CD4-positive, alpha-beta T cell treated with Interleukin-6 at 100 ng/mL for 8 hours (primary cell): ENCODE measurements at places on chromosomes 3 and 15.

GRCh38 chr3:24201301-24201700 is 256.2 kb downstream of the NR1D2 start:
- DNase-seq = no peak

GRCh38 chr3:66812136-66812535 is 186.0 kb upstream of the KBTBD8 start:
- DNase-seq = no peak

DNA sequence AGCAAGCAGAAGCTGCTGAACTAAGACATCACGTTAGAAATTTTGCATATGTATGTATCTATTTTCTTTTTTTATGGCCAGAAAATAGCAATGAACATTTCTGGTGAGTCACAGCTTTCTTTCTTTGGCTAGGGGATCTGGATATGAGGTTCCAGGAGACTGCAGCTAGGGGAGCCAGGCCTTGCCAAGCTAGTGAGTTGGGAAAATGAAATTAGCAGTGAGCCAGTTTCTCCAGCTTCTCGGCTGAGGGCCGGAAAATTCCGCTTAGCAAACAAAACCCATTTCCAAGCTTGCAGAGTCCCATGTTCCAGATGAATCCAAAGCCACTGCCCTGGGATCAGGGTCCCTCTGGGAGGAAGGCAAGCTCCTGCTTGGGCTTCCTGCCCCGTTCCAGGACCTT is 137.6 kb downstream of the SRGAP3 start:
- no peak for DNase-seq

DNA sequence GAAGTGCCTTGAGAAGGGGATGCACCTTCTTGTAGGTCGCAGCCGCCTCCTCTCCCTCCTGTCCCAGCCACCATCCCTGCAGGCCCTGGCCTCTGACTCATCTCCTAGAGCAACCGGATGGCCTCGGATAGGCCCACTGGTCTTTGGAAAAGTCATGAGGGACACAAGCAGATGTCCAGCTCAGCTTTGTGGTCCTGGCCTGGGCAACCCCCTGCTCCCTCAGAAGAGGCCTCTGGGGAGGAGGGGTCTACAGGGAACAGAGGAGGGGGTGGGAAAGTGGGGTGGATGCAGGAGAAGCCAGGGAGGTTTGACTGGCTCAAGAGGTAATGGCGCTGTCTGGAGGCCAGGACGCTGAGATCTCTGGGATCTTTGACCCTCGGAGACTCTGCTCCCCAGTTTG is 259.2 kb upstream of the TLE3 start:
- no peak for DNase-seq

DNA sequence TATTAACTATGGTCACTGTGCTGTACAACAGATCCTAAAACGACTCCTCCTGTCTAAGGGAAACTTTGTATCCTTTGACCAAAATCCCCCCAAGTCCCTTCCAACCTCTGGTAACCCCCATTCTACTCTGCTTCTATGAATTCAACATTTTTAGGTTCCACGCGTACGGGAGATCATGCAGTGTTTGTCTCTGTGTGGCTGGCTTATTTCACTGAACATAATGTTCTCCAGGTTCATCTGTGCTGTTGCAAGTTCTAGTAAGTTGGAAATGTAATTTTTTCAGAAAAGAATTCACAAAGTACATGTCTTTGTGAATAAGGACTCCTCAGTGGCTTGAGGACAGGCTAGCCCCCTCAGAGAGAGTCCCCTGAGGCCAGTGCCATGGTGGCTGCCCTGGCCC is 66.1 kb downstream of the ATP10A start:
- no peak for DNase-seq

GRCh38 chr15:62649793-62650420 is 392.6 kb upstream of the TPM1 start:
- DNase-seq = no peak

DNA sequence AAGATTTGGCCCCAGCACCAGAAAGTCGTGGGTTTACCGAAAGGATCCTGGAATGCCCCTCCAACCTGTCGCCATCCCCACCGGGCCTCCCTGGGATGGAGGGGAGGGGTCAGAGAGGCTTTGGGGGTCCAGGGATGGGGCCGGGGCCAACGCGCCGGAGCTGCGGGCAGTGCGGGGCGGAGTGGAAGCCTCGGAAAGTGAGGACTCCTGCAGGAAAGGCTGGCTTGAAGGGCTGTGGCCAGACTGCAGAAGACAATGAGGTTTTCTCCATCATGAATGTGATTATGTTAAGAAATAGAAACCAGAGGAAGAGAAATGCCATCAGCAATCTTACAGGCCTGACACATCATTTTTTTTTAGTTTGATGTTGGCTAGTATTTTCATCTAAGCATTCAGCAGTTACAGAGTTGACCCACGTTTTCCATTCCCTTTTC is 738 bp downstream of the YEATS2 start:
- DNase-seq = peak; percentile 5

DNA sequence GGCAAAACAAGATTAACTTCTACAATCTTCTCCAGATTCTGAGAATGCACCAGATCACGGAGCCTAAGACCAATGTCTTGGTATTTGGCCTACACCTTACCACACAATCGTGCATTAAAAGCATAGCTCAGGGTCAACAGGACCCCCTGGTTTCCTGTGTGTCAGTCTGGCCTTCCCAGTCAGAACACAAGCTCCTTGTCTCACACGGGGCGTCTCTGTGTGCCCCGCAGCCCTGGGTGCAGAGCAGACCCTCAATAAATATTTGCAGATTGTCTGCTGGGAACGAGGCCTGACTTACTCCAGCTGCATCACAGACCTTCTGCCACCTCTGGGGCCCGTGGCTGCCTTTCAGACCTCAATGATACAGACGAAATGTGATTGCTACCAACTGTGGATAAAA is 82.5 kb upstream of the CTNNB1 start:
- DNase-seq = no peak

- no peak for DNase-seq
Observed at GRCh38 chr3:196517919-196518318, 2.8 kb upstream of the SMCO1 start.

GRCh38 chr15:77347197-77347596 is 72.7 kb downstream of the PEAK1 start:
- no peak for DNase-seq

DNA sequence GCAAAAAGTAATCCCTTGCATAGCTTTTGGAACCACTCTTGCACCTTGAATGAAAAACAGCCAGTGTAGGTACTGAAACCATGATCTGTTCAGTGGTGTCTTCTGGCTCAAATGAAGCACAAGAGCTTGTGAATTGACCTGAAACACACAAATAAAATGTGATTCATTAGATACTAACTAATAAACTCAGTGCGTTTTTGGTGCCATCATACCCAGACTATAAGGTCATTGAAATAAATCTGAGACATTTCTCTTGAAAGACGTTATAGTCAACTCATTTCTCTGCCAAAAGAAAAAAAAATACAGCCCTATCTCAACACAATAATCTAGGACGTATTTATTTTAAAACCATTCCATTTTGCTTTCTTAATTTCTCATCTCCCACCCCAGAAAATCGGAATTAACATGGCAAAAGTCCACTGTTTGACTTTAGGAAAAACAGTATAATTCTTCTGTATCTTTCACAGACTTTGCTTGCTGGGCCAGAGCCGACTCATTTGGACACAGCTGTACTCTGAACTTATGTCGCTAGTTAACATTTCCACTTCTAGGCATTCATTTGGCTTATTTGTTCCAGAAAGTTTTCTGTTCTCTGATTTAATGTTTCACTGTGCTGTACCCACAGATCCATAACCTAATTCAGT is 284.9 kb upstream of the TBL1XR1 start:
- no peak for DNase-seq

DNA sequence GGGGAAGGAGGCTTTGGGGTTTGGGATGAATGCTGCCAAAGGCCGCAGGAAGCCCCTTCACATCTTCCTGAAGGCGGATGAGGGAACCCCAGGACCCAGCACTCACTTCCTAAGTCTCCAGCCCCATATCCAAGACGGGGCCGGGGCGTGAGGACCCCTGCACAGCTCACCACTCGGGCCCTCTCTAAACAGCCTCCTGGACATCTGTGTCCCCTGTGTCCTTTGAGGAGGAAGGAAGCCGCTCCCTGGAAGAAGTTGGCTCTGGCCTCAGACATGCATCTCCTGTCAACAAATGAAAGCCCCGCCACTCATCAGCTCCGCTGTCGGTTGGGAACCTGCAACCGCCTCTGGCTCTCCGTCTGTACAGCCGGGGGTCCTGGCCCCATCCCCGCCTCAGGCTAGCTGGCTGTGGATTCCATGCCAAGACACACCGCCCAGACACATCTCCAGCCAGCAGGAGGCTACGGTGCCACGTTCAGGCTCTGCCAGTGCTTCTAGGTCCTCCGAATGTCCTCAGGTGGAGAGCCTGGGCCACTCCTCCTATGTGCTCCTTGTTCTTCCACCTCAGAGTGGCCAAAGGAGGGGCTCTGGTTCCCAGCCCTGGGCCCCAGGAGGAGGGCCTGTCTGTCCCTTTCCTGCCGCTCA is 140.0 kb upstream of the MEF2A start:
- no peak for DNase-seq

DNA sequence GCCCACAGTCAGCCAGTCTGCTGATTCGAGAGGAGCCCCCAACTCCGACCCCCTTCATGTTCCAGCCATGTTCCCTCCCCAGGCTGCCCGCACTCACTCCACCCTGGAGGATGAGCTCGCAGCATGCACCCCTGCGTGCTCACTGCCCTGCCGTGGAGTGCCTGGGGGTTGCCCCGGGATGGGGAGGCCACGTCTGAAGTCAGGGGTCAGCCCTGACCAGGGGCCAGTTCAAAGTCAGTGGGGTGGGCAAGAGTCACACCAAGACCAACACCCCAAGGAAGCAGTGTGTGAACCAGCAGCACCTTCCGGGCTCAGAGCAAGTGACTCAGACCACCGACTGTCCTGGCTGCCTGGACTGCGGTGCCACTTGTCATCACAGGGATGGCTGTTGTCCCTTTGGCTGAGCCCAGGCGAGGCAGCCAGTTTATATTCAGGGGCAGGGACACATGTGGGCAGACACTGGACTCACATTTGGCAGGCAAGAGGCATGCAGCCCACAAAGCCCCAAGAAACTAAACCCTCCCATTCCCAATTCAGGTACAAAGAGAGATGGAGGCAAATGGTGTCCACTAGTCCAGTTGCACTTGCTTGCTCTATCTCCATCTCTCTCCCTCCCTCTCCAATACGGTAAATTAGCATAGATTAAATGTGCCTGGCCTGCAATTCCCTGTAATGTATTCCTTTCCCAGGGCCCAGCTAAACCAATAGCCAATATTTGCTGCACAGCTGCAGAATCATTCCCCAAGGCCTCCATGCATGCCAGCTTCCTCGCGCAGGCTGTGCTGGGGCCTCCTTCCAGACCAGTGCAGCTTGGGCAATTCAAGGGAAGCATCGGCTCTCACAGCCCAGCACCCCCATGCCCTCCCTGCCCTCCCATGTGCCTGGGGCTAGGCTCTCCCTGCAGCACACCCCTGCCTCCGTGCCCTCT is 135.7 kb upstream of the IQSEC1 start:
- no peak for DNase-seq

GRCh38 chr3:189624130-189624529 is 7.1 kb upstream of the TP63 start:
- no peak for DNase-seq

- DNase-seq = peak; percentile 79
Observed at GRCh38 chr3:69085833-69086722, 1.3 kb downstream of the ARL6IP5 start.

DNA sequence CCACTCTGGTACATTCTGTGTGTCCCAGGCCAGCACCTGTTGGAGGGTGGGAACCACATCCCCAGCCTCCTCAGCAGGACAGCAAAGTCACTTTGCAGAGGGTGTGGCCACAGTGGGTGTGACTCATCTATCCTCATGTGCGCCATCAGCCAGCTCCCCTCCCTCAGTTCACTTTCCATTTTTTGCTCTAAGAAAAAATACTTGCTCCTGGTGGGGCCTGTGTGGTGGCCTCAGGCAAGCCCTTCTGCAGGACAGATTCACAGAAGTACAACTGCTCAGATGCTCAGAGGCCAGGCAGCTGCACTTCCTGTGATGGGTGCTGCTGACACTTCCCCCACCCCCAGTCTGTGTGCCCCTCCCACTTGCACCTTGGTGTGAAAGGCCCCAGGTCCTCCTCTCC is 78.3 kb upstream of the ALDH1L1 start:
- DNase-seq = no peak

GRCh38 chr15:81373775-81374395 is at the start of gene TMC3:
Gene TMC3, minus strand, starts transcription at chr15:81374213. Its CDS starts 136 bp downstream, at chr15:81374077.
- DNase-seq = no peak

DNA sequence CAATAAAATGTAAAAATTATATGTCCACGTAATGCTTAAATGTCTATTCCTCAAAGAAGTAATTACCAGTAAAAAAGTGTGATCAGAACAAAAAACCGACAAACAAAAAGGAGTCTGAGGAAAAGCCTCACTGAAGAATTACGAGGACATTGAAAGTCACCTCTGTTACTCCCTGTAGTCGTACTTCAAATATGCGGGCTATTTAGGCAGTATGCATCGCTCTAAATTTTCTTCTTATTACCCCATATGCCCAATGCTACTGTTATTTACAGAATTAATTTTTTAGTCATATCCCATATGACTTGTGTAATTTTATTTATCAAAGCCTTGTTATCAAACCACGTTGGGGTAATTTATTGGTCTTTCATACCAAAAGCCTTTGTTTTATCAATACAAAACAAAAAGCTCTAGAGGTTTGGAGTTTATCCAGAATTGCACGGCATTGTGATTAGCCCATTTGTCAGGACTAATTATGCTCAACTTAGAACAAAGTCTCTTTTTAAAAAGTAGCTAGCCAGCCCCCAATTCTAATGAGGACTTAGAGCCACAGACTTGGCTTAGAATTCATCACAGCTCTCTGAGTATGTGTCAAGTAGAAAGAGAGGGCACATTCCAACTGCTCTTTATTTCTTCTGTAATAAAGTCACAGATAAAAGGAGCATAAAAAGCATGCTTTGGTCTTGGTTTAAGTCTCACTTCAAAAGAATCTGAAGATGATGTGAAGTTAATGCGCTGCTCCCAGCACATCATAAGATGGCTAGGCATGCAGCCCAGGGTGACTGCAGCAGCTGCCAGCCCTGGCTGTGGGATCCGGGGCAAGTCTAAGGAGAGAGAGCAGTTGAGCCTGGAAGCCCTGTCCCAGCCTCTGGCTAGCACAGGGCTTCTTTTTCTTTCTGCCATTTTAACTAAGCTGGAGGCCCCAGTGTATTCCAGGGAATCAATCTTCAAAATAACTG is 521.0 kb downstream of the GABRG3 start:
- DNase-seq = no peak
